ENCODE measurements at places on chromosomes 5 and 9.
A peak's percentile ranks its signal among the peaks of the same experiment; 100 is the strongest.

GRCh38 chr9:1977026-1977425 lies 38.1 kb upstream of the SMARCA2 start:
- no peak for DNase-seq

DNA sequence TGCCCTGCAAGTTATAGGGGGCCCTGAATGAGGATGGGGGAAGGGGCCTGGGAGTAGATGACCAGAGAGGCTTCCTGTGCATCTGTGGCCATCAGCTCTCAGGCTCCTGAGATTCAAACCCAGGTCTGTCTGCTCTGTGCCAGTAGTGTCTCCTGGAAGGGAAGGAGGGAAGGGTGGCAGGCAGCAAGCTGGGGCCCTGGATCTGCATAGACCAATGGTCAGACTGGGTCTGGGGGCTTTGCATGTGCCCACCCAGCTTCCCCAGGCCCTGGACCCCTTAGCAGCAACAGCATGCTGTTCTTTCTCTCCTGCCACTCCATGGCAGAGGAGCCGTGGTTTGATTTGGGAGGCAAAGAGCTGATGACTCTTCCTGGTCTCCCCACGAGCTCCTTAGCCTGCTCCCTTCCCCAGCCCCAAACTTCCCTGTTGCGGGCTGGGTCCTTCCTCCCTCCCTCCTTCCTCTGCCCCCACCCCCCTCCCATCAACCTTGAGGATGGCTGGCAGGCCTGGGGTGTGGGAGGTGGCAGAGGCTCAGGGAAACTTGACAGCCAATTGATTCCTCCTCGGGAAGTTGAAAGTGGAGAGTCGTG lies 31.6 kb downstream of the DAB2IP start:
- no peak for DNase-seq

DNA sequence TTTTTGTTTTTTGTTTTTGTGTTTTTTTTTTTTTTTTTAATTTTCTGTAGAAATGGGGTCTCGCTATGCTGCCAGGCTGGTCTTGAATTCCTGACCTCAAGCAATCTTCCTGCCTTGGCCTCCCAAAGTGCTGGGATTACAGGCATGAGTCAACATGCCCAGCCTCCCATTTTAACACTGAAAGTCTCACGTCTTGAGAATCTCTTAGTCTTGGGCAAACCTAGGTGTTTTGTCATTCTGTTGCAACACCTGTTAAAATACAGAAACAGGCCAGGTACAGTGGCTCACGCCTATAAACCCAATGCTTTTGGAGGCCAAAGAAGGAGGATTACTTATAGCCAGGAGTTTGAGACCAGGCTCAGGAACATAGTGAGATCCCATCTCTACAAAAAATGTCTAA lies 599.0 kb downstream of the TLR4 start:
- DNase-seq = no peak

- no peak for DNase-seq
Observed at GRCh38 chr5:95704150-95704549, 21.4 kb upstream of the SPATA9 start.

DNA sequence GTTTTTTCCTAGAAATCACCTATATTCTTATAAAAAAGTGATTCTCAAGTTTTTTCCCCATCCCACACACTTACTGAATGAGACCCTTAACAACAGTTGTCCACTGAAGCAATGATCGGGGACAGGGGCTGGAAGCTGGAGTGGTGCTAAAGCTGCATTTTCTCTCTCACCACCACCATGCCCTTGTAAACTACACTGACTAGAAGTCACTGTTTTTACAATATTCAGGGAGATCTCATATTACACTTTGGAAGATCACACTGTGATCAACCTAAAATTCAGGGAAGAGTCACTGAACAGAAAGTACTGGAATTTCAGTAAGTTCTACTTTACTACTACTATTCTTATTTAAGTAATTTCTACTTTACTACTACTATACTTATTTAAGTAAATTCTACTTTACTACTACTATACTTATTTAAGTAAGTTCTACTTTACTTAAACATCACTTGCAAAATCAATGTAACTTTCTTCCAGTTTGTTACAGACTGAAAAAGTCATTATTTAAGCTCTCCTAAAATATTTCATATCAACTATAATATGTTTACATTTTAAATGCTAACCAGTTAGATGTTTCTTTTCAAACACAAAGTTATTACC lies 164.3 kb downstream of the AGTPBP1 start:
- DNase-seq = no peak

DNA sequence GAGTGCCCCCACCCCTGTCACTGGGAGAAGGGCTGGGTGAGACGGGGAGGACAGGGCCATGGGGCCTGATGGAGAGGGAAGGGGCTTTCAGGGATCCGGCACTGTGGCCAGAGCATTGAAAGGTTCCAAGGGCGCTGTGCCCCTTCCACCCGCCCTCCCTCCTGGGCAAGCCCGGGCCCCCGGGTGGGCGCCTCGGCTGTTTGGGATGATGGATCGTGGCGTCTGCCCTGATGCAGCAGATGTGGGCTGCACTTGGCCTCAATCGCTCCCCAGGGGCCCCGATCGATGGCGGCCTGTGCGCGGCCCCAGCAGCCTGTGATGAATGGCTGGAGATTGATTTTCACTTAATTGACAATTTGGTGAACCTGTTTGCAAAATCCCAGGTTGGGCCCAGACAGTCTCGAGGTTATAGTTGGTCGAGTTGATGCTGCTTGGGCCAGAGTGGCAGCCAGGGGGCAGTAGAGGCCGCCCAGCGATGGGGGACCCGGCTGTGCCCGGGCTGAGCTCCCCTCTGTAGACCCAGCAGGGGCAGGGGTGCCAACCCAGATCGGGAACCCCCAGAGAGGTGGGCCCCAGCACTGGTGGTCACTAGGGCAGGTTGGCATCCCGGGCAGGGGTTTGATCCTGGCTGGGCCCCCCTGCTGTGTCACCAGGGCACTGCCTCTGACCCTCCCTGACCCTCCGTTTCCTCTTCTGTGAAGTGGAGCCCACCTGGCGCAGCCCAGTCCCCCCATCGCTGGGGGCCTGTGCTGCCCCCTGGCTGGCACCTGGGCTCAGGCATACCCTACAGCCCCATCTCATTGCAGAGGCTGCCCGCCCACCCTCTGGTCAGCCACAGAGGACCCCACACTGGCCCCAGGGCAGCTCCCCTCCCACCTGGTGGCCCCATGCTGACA lies 34.7 kb downstream of the LHX3 start:
- peak; percentile 33 for DNase-seq

DNA sequence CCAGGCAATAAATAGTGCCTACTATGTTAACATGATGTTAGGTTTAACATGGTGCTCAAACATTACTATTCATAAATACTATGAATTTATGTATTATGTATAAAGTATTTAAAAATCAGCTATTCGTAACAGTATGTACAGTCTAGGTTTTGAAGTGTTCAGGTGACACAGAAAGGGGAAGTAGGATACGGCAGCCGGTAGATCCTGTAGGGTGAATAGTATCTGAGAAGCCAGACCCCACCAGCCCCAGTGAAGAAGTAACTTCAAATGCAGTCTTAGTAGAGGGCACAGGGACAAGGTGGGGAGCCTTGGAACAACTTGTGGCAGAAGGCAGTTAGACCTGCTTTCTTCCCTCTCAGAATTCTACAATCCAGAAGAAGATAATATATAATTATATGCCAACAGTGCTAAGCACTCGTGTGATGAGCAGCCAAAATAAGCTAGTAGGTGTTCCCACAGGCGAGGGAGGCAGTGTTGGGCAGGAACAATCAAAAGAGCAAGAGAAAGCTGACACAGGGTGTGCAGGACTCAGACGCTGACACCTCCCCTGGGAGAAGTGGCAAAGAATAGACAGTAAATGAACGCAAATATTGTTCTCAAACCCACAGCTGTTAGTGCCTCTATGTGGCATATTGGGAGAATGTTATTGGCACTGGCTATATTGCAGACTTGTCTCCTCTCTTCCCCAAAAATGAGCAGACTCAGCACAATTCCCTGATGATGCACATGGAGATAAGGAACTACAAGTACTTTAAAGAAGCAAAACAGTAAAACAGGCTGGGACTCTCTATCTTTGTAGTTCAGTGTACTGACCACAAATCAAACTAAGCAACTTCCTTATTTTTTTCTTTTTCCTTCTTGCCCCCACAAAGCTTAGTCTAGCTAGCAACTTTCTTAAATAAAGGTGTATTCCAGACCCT lies 4.6 kb downstream of the ZNF367 start:
- DNase-seq = peak; percentile 49

DNA sequence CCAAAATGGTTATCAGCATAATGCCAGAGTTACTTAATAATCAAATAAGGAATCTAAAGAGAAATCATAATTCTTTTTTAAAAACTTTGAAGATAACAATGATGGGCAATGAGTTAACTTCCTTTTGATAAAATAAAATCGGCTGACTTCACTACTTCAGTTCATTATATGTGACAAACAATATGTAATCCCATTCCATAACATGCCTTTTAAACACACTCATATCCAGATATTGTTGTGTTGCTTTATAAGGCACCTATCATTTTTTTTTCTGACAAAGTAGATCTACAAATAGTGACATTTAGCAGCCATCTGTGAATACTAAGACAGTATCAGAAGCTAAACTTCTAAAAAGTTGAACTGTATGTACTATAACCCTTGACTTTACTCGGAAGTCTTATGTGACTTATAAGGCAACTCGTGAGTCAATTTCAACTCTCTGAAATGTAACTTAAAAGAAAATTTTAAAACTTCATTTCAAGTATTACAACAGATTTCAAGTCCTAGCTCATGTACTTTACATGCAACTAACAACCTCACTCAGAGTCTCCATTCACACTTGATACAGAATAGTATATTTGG lies 7.5 kb downstream of the ADAMTS6 start:
- DNase-seq = no peak

DNA sequence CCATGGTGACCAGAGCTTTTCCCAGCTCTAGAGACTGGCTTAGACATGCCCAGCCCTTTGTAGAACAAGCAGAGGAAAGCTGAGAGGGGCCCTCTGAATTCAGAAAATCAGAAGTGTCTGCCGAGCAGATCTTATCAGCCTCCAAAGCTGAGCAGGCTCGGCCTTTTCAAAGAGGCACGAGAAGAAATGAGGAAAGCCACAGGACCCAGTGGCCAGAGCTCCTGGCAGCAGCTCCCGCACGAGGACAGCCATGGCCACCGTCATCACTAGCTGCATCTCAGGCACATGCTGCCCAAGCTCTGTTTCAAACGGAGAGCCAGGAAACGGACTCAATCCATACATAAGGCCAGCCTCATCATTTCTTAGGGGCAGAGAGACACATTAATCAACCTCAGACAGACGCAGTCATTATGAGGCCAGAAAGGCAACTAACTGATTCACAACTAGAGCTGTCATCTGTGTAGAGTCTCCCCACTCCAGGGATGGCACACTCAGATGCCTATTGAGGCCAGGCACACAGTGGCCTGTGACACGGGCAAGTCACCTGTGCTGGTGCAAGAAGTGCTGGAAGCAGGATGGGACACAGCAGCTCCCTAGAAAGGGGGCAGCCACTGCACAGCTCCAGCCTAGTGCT lies 194.7 kb downstream of the FRMD3 start:
- DNase-seq = no peak

DNA sequence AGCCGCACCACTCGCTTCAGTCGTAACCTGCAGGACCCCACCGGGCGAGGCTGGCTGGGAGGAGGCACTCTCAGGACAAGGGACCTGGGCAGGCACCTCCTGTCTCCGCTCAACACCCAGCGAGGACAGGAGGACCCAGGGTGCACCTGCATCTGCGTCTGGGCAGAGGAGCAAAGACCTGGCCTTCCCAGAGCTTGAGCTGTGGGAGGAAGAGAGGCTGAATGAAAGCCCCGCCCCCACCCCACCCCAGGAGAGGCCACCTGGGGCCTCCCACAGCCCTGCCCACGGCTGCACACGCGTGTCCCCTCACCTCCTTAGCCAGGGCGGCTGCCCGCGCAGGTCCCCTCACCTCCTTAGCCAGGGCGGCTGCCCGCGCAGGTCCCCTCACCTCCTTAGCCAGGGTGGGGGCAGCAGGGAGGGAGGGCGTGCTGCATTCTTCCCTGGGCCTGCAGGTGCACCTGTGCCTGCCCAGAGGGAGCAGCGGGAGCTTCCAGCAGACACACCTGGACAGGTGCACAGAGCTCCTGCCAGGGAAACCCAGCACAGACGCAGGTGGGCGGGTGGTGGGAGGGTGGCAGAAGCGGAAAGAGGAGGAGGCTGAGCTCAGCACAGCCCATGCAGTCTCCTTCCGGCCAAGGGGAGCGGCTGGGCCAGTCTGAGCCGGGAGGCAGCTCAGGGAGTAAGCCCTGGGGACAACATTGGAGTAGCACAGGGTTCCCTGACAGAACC lies 18.5 kb upstream of the SLC12A7 start:
- peak; percentile 91 for DNase-seq

GRCh38 chr5:168941901-168942300 lies 359.0 kb downstream of the SLIT3 start:
- DNase-seq = no peak

GRCh38 chr5:124859027-124859426 lies 112.6 kb upstream of the ZNF608 start:
- no peak for DNase-seq

GRCh38 chr9:14653511-14653910 lies 39.7 kb downstream of the ZDHHC21 start:
- DNase-seq = no peak

Measured in NCI-H526 (cell line).